Islet precursor cell (in vitro differentiated cells): ENCODE measurements at places on chromosomes 4 and X.

DNA sequence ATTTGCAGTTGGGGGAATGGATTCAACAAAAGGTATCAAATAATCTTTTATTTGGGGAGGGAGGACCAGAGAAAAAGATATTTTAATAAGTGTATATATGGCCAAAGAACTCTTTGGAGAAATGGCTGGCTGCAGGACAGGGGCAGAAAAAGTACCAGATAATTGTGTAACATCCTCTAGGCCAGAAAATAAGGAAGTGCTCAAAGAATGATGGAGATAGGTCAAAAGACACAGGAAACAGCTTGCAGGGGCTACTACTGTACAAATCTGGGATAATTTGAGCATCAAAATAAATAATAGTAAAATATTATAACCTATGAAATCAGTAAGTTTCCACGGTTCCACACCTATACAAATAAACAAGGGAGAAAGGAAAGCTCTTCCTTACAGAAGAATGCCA, 34.8 kb downstream of the KLHL5 start:
- DNase-seq = no peak

- DNase-seq = no peak
Observed at GRCh38 chrX:149903889-149904748, 23.1 kb downstream of the MAGEA8 start.

- no peak for DNase-seq
Observed at GRCh38 chr4:33226133-33226532, 2506.0 kb downstream of the PCDH7 start.

DNA sequence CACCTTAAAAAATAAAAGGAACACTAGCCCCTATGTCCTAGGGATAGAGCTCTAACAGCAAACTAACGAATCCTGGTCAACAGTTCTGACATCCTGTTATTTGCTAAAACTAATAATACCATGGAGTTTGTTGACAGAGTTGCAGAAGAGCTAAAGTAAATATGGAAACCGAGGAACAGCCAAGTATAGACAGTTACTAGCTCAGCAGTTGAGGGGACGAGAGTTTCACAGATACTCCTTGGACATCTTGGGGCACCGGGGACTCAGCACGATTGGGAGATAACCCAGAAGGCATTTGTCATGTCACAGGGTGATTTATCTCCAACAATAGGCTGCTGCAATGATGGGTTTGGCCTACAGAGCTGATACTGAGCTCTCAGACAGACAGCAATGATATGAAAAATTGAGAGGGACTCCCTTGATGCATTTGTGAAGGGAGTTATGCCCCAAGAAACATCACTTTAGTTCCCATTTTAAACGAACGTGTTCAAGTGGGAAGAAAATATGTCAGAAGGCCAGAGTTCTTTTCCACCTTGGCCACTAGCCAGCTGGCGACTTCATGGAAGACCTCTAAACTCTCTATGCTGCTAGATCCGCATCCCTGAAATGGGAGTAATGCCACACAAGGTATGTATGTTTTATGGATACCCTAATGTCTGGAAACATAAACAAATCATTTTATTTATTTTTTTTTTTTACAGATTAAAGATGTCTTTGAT, 48.6 kb downstream of the TSC22D3 start:
- DNase-seq = no peak

DNA sequence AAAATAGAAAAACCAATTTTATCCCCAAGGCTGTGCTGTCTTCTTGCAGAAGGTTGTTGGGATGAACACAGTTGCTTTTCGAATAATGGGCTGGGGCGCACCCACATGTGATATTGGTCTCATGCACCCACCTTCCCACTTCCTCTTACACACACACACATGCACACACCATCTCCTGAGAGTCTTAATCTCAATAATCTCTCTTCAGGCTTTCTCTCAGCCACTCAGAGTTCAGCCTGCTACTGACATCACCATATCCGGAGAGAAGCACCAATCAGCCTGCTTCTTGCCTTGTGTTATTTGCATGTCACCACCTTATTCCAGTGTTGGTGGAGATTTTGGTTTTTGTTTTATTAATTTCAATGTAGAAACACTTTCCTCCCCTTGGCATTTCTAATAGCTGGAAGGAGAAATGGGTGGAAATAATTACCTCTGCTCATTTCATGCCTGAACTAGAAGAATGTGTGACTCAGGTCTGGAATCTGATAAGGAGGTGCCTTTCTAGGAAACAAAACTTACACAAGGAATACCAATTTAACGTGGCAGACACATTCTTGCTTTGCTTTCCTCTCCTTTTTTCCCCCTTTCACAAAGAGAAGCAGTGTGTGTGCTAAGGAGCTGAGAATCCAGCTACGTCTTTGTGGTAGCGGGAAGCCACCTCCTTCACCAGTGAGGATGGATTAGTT, 400.2 kb downstream of the MID1IP1 start:
- DNase-seq = no peak
